Stimulated activated CD8-positive, alpha-beta memory T cell treated with anti-CD3 and anti-CD28 coated beads, Interleukin-4, amount 100 ng/mL, for 1 hour (primary cell): ENCODE measurements at places on chromosomes 13 and 19.

DNA sequence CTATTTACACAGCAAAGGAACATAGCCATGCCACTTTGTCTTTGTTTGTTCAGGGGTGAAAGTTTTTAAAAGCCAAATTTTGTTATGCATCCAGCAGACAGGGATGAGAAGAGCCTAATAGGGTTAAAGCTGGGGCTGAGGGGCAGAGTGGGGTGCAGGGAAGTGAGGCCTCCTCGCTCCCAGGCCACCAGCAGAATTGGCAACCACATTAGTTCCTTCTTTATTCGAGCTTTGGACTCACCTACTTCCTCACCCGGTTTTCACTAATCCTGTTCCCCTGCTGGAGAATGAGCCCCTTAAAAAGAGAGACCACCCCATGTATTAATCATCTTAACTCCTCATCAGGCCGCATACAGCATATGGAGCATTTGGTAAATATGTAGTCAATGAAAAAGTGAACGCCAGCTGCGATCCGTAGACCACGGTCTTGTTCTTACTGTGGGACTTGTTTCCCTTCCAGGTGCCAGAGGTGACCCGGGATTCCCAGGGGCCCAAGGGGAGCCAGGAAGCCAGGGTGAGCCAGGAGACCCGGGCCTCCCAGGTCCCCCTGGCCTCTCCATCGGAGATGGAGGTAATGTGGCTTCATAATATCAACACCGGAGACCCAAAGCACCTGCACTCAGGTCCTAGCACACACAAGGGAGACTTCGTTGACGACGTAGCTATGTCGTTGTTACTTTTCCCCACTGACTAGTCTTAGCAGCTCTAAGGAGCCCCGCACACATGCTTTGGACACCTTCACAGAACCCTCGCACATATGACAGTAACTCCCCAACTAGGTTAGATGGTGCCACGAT is 112.1 kb downstream of the RAB20 start:
- no peak for DNase-seq

DNA sequence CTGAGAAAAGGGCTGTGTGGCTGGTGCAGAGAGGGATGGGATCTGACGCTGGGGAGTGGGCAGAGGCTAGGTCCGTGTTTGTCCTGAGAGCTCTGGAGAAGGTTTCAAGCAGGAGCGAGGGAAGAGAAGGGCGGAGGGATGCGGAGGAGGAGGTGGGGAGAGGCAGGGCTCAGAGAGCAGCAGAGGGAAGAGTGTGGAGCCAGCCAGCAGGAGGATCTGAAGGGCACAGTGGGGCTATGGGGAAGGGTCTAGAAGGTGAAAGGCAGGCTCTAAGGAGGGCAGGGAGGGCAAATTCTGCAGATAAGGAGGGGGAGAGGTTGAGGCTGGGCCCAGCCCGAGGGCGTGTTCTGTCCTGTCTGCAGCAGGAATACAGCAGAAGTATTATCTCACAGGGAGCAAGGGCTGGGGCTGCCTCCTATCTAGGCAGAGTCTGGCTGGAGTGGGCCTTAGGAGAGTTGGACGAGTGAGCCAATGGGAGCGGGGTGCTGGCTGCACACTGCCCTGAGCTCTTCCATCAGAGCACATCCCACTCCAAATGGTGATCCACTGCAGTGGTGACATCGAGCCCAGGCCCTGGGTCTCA is 6.1 kb downstream of the AP2A1 start:
- no peak for DNase-seq

DNA sequence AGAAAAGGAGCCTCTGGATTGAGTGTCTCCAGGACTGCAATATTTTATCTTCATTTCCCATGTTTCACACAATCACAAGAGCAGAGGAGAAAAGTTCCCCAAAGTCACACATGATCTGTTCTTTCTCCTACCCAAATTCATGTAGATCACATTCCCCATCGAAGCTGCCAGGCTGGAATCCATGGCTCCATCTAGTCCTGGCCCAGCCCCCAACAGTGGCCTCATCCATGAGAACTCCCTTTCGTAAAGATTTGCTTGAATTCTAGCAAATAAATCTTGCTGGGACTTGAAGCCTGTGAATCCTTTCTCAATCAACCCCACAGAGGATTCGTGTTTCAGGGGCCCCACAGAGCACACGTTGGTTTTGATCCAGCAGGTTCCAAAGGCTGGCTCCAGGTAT is 109.5 kb downstream of the COL4A1 start:
- no peak for DNase-seq

DNA sequence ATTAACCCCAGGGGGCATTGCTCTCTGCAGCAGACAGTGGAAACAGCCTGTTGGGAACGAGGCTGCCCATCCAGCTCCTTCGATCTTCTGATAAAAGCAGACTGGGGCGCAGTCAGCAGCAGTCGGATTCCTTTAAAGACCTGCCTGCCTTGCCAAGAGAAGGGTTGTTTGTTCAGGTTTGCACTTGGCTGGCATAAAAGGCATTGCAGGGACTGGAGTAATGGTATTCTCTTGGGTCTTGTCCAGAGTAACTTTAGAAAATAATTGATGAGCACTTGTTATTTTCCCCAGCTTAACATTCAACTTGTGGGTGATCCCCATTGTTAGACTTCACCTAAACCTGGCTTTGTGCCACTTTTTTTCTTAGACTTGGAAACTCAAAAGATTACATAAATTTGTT is 67.3 kb upstream of the SLC10A2 start:
- no peak for DNase-seq

- DNase-seq: no peak
Measured at GRCh38 chr13:73943137-73943964, 190.9 kb downstream of the KLF12 start.

DNA sequence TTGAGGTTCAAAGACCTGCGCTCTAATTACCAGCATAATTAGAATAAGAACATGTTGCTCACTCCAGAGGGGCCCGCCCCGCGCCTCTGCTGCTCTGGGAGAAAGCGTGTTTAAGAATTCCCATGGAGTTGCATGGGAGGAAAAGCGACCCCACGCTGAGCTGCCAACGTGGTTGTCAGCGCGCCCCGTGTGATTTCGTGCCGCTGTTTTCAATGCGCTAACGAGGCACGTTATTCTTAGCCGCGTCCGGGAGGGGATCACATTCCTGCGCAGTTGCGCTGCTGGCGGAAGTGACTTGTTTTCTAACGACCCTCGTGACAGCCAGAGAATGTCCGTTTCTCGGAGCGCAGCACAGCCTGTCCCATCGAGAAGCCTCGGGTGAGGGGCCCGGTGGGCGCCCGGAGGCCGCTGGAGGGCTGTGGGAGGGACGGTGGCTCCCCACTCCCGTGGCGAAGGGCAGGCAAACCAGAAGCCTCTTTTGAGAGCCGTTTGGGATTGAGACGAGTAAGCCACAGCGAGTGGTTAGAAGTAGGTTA is 173.8 kb upstream of the SOX1 start:
- DNase-seq: no peak
